Naive B cell (primary cell): ENCODE measurements at places on chromosomes 2 and 18.

- no peak for DNase-seq
Observed at GRCh38 chr18:68394705-68395104, 320.2 kb downstream of the TMX3 start.

- DNase-seq = no peak
Observed at GRCh38 chr2:112792419-112792818, 8.1 kb upstream of the IL1A start.

DNA sequence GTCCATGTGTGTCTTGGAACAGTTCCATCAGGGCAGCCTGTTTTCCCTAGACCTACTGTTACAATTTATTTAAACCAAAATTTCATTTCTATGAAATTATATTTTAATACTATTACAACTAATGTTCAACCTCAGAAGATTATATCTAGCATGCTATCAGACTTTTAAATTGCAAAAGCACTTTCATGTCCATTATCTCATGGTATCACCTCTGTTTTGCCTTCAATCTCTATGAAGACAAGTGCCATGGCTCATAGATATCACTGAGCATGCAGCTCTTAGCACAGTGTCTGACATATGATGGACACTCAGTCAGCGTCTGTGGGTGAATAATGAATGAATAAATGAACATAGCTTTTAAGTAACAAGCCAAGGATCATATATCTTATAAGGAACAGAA lies 288.8 kb downstream of the RAD51AP2 start:
- no peak for DNase-seq

DNA sequence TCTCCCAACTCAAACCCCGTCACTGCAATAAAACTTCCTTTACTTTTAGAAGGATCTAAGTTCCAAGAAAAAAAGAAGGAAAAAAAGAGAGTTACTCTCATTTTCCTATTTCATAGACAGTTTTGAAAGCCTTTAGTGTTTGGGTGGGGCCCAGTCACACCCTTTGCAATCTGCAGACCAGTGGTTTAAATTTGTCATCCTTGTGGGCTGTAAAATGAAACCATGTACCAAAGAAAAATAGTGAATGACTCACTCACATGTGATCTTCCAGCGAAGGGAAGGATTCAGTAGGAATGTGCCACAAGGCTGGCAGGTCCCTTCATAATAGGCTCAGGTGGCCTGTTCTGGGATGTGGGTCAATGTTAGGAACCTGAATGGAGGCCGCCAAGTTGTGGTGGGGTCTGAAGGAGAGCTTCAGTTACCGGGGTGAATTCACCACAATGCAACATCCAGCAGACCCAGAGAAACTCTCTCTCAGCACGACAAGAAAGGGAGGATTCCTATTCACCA lies 28.3 kb downstream of the ANXA4 start:
- no peak for DNase-seq

DNA sequence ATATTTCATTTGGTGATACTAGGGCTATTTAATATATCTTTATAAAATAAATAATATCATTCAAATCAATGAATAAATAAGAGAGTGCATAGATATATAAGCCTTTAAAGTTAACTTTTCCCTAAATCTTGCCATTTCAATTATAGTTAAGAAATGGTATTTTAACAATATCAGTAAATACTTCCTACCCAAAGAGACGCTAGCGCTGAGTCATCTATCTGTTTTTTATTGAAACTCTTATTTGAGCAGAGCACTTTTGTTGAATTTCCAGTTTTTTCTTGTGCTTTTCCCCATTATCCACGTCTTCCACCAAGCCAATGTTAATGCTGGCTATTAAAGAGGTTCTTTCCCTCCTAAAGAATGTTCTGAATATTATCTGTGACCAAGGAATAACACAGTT lies 639.3 kb downstream of the DSC3 start:
- no peak for DNase-seq

- no peak for DNase-seq
Observed at GRCh38 chr2:86019121-86019520, 86.6 kb downstream of the POLR1A start.

DNA sequence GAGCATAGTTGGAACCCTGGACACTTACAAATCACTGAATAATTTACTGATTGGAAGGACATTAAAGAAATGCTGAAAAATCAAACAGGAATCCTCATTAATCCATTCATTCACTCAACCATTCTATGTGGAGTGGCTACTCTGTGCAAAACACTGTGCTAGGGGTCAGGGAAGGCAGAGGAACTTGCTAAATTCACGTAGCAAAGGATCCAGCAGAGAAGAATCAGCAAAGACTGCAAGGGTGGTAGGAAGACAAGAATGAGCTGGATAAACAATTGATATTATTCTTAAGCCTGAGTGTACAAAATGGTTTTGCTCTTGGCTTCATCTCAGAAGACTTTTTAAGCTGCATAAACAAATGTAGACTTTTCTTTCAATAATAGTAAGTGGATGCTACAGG lies 164.3 kb upstream of the CAVIN2 start:
- DNase-seq = no peak

DNA sequence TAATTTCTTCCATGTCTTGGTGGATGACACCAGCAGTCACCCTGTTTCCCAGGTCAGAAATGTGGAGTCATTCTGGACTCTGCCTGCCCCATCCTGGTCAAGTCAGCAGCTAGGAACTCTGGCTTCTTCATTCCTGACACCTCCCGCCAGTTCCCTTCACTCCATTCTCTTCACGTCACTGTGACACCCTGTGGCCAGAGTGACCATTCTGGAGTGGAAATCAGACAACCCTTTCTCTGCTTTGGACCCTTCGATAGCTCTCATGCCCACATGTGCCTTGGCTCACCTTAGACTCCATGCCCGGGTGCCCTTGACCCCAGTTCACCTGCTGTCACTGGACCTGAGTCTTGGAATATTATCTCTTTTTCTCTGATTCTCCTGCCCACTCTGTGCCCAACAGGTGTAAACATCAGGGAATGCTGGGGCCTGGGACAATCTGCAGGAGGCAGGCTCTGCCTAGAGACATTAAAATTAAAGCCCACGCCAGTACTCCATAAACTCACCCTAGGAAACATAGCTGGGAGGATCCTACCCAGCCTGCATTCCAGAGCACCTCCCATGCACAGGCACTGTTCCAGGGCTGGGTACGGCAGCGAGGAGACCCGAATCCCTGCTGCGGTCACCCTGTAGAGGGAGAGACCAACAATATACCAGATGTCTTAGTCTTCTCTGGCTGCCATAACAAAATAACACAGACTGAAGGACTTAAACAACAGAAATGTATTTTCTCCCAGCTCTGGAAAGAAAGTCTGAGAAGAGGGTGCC lies 41.1 kb upstream of the FAHD2A start:
- no peak for DNase-seq

DNA sequence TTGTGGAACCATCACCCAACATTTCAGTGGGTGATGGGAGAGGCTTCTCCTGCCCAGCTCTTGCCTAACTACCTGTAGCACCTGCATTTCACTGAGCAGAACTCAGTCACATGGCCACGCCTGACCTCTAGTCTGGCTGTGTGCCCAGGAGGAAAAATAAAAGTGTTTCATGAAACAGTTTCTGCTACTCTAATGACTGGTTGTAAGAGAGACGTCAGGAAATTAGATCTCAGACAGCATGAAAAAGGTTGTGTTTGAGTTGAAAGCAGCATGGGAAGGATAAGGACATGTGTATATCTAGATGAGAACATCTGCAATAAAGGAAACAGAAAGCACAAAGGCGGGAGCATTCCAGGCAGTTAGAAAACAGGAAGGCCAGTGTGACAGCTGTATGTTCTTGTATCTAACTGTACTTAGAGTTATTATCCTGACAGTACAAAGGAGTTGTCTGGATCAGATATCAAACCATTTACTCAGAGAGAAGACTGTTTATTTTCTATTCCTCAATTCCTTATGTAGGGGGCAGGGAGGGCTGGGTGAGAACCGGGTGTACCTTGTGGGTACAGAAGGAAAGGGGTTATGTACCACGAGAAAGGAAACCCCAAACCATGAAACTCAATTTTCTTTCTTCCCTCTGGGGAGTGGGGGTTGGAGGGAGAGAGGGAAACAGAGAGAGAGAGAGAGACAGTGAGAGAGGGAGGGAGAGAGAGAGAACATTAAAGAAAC lies 307.4 kb upstream of the VWC2L start:
- no peak for DNase-seq

- DNase-seq = no peak
Observed at GRCh38 chr18:59792353-59792752, 95.1 kb upstream of the CCBE1 start.

DNA sequence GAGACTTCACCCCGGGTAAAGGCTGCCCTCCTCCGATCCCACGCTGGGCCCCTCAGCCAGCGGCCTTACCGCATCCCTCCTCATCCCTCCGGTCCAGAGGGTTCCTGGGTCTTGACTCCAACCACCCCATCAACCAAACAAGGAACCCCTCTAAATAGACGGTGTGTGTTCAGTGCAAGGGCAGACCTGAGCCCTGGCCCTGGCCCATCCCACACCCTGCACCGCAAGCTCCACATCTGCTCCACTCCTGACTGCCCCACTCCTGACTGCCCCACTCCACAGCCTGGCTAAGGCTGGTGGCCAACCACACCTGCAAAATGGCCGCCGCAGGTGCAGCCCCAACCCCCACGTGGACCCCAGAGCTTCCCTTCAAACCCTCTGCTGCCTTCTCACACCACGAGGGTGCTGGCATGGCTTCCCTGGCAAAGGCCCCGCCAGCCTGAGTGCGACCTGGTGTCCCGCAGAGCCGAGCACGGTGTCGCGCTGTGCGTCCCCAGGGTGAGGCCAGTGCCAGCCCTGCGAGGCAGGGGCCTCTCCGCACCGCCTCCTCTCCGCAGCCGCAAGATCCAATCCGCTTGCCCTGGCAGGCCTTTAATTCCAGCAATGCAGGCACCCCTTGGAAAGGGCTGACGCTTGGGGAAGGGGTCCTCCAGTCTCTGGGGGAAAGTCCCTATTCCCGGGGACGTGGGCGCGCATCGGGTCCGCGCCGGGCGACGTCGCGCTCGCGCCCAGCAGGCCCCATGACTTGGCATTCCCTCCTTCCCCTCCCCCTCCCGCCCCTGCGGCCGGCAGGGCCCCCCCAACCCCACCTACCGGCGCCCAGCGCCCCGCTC lies 1.5 kb downstream of the KIF1A start:
- no peak for DNase-seq

GRCh38 chr2:10610213-10610910 lies 79.4 kb downstream of the NOL10 start:
- DNase-seq = no peak

- DNase-seq = no peak
Observed at GRCh38 chr18:70188113-70188512, 17.4 kb downstream of the RTTN start.

- DNase-seq = no peak
Observed at GRCh38 chr2:51410331-51410730, 378.4 kb upstream of the NRXN1 start.

DNA sequence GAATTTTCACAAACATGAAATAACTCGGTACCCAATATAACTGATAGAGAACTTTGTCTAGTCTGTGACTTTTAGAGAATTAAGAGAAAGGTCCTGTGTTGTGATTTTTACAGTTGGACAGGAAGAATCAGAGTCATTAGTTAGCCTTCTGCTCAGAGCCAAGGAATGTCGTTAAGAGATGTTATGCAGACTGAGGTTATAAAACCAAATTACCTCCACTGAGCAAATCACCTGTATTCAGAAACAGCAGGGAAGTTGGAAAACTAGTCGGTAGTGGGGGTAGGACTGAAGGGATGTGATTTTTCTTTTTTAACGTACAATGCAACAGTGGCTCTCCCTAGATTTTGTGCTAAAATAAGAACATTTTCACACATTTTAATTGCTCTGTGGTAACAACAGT lies 18.5 kb downstream of the TANK start:
- DNase-seq = no peak

- no peak for DNase-seq
Observed at GRCh38 chr2:189163889-189164288, 15.7 kb downstream of the COL5A2 start.

DNA sequence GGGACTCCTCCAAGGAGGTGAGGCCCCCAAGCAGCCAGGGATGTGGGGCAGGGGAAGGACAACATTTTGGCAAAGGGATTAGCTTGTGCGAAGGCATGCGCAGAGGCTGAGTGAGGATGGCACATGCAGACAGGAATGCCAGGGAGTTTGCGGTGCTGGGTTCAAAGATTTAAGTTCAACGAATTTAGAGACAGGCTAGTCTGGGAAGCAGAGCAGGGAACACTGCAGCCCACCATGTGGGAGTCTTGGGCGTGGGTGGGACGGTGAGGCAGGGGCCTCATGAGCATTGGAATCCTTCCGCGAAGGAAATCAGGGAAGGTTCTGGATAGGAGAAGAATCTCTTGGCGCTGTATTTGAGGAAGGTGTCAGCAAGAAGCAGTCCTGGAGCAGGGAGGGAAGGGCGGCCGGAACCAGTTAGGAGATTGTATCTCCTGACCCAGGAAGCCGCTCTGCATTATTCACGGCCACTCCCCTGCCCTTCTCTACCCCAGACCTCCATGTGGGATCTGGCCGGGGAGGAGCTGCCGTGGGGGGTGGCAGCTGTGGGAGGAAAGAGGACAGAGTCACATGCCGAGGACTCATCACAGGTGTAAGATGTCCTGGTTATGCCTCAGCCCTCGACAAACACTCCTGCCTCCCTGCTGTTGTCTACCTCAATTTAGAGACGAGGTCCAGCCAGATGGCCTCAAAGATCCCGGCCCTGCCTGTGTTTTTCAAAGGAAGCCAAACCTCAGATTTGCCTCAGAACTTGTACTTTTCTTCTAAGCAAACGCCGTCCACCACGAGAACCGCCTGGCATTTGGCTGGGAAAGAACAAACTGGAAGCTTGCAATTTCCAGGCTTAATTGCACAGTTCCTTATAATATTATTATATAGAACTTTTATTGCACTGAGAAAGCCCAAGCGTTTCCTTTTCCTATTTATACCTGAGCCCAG lies 123.7 kb upstream of the SMAD2 start:
- DNase-seq = no peak

DNA sequence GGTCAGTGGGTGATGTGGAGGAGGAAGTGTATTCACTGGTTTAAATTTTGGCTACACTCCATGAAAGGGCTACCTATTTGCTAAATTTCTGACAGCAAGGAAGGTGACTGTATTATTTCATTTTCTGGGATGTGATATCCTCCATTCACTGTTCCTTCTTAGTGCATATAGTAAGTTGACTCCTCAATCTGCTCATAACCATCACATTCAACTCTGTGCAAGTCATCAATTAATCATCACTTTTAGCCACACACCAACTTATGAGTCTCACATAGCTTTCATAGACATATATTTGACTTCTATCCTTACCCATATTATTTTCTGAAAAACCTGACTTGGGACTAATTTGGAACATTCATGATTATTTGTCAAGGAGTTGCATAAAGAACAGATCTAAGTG lies 16.9 kb downstream of the KLHL41 start:
- DNase-seq = no peak

DNA sequence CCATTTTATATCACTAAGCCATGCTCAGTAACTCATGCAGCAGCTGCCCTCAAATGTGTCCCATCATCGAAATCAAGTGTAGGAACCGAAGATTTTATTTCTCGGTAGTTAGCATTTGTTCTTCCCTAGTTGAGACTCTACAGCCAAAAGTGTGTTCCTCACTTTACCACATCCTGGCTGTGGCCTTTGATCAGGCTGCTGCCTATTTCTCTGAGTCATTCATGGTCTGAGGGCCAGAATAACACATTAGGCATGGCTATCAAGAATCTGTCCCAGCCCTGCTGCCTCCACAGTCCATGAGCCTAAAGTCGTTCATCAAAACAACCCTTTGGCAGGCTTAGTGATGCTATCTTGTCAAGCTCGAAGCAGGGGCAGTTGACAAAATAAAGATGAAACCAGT lies 300.1 kb downstream of the TDRD15 start:
- no peak for DNase-seq

GRCh38 chr2:101893681-101894381 lies 97.9 kb upstream of the IL1R2 start:
- no peak for DNase-seq

GRCh38 chr2:147863835-147864234 lies 19.0 kb downstream of the ACVR2A start:
- DNase-seq = no peak
